ENCODE measurements at places on chromosomes 4 and X.

GRCh38 chr4:70892086-70892769 lies 9.9 kb upstream of the MOB1B start:
- no peak for DNase-seq

GRCh38 chrX:15931362-15931761 lies 76.7 kb upstream of the AP1S2 start:
- no peak for DNase-seq

DNA sequence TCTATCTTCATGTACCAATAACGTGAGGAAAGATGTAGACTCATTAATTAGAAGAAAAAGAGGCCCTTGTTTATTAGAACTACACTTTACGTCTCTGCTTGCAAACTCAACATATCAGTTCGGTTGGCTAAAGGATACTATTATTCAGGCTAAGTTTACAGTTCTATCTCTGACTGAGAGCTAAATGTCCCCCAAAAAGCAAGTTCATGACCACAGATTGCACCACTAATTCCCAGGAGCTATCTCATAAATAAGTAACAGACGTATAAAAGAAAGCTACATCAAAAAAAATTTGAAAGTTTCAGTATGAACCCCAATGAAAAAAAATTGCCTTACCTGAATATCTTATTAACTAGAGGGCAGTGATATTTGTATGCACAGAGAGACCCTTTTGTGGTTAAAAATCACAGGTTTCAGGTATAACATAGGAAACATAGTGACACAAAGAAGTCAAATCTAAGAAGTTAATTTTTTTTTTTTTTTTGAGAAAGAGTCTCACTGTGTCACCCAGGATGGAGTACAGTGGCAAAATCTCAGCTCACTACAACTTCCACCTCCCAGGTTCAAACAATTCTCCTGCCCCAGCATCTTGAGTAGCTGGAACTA lies 128.9 kb downstream of the MAB21L2 start:
- DNase-seq, result no peak

GRCh38 chr4:186485150-186485549 lies 70.2 kb downstream of the MTNR1A start:
- no peak for DNase-seq

- DNase-seq, result no peak
Measured at GRCh38 chr4:32073542-32073941, 1353.4 kb downstream of the PCDH7 start.

GRCh38 chr4:1747603-1747967 lies 26.3 kb downstream of the TACC3 start:
- no peak for DNase-seq

DNA sequence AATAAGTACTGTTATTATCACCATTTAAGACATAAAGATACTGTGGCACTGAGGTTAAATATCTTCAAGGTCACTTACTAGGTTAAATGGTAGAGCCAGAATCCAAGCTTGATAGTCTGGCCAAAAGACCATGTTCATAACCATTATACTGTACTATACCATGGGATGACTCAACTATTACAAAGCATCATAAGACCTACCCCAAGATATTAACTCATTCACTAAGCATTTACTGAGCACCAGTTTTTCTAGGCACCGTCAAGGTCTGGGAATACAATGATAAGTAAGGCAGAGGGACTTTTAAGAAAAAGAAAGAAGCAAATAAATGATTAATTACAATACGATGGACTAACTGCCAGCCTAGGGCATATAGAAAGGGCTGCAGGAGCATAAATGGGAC lies 95.5 kb upstream of the KCTD8 start:
- no peak for DNase-seq

- no peak for DNase-seq
Measured at GRCh38 chrX:139126493-139126892, 404.0 kb upstream of the F9 start.

GRCh38 chrX:40273356-40274050 lies 175.7 kb upstream of the BCOR start:
- DNase-seq, result no peak

GRCh38 chr4:99654361-99654761 lies 3.3 kb downstream of the C4orf54 start:
- DNase-seq, result no peak

All from right kidney (tissue), 9 donors.